ENCODE measurements at places on chromosomes 3 and 15. TPM values are rescaled to one million over a fixed set of nuclear protein-coding genes. Genes with fewer than 3 reads are reported as not detected.
A peak's percentile ranks its signal among the peaks of the same experiment; 100 is the strongest.

CACNA1D gene
- 0.41 TPM for total RNA-seq

CLCN2 gene
- 3.4 TPM for total RNA-seq

TMEM87A gene
- 30.7 TPM for total RNA-seq

SPESP1 gene
- total RNA-seq: 0.70 TPM

ITGA11 gene
- total RNA-seq: not detected

PGBD4 gene
- 5.2 TPM for total RNA-seq

TRIM71 gene
- total RNA-seq: not detected

GRCh38 chr3:28207000-28207733 is 34.3 kb upstream of the CMC1 start:
- no peak for DNase-seq
- no peaks in the 10 kb centered on the region for H3K27me3 ChIP-seq
- H3K36me3 ChIP-seq: peaks cover 10% of the 10 kb centered on the region
- H3K4me1 ChIP-seq: peaks cover 24% of the 10 kb centered on the region

GRCh38 chr15:92751528-92751927 is 96.0 kb upstream of the FAM174B start:
- H3K36me3 ChIP-seq: no peaks in the 10 kb centered on the region
- no peak for DNase-seq
- peaks cover 3% of the 10 kb centered on the region for H3K27me3 ChIP-seq
- H3K4me1 ChIP-seq: no peaks in the 10 kb centered on the region

DNA sequence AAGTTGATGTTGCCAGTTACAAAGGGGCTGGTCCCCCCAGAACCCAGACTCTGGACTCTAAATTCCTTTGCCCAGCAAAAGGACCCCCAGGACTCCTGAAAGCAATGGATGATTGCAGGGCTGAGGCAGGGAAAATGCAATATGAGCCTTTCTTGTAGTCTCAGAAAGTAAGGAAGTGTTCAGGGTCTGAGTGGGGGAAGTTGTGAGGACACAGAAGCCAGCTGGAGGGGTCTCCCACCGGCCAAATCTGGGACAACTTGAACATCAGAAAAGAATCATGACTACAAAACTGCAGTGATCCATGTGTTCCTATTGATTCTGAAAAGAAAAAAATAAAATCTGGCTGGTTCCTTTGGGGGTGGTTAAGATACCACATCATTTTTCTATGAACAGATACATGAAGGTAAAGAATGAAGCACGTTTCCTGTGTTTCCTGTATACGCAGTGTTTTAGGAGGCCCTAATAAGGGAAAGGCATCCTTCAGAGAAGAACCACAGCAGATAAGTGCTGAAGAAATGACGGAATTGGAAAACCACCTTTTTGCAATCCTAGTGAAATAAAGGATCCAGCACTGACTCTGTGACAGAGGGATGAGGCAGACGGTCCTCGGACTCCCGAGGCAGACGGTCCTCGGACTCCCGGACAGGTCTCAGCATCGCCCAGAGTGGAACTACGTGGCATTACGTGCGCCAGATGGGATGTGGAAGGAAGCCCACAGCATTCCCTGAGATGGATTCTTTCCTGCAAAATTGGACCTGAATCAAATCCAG is 22.2 kb upstream of the GRIP2 start:
- H3K27ac ChIP-seq: no peak overlapping the region
- H3K36me3 ChIP-seq: no peaks in the 10 kb centered on the region
- no peak overlapping the region for H3K4me3 ChIP-seq
- peaks cover 15% of the 10 kb centered on the region for H3K4me1 ChIP-seq
- H3K27me3 ChIP-seq: peaks cover 33% of the 10 kb centered on the region
- no peak for DNase-seq

- no peak for DNase-seq
- H3K4me3 ChIP-seq: no peak overlapping the region
- no peak overlapping the region for H3K27ac ChIP-seq
- no peaks in the 10 kb centered on the region for H3K4me1 ChIP-seq
These were observed 204.2 kb downstream of the DIPK2A start for GRCh38 chr3:144175644-144176425.

DNA sequence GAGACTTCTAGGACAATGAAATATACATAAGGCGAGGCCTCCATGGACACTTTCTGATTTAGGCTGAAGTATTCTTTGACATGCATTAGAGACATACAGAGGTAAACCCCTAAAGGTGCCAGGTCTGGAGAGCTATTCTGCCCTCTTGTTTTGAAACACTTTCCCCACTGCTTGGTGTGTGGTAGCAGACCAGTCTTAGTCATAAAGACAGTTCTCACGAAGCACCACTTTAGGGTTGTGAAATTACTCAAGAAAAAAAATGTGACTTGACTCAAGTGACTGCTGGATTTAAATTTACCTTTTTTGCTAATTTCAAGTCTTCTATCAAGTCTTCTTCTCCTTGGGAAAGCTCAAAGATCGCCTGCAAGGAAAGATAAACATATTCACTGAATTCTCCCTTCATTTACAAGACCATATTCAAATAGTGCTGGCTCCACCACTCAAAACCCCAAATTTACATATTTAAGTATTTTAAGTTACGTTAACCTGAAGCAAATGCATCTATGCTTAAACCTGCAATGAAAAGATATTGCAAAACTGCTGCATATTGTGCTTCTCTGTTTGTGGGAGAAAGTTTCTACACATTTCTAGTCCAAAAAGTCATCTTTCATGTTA is 48.4 kb downstream of the ARHGEF3 start:
- peaks cover 81% of the 10 kb centered on the region for H3K36me3 ChIP-seq
- no peaks in the 10 kb centered on the region for H3K27me3 ChIP-seq
- DNase-seq: peak; percentile 84
- H3K4me3 ChIP-seq: peak overlapping the region; percentile 84

DNA sequence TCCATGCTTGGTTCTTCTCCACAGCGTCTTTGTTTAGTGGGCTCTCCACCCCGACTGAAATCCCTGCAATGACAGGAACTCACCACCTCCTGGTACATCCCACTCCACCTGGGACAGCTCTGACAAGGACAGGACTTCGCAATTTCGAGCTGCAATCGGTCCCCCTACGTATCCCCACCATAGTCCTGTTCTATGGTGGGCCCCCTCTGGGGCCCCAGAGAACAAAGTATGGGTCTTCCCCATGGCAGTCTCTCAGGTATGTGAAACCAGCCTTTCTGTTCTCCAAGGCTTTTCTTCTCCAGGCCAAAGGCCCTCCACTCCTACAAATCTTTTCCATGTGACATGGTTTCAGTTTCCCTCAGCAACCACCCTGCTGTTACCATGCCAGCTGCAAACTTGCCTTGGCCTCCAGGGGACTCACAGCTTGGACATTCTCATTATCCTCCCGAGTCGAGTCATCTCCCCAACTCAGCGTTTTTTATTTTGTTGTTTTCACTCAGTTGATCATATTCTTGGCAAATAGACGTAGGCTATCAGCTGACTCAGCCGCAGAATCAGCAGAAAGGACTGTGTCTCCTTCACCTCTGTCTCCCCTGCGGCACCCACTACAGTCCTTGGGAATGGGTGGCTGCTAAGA is 233.3 kb downstream of the OPA1 start:
- peaks cover 29% of the 10 kb centered on the region for H3K27me3 ChIP-seq
- no peaks in the 10 kb centered on the region for H3K36me3 ChIP-seq
- no peak overlapping the region for H3K27ac ChIP-seq
- no peak overlapping the region for H3K4me3 ChIP-seq
- H3K4me1 ChIP-seq: no peaks in the 10 kb centered on the region
- no peak for DNase-seq

GRCh38 chr15:57031082-57031481 is 112.6 kb downstream of the TCF12 start:
- H3K27me3 ChIP-seq: no peaks in the 10 kb centered on the region
- DNase-seq: no peak

DNA sequence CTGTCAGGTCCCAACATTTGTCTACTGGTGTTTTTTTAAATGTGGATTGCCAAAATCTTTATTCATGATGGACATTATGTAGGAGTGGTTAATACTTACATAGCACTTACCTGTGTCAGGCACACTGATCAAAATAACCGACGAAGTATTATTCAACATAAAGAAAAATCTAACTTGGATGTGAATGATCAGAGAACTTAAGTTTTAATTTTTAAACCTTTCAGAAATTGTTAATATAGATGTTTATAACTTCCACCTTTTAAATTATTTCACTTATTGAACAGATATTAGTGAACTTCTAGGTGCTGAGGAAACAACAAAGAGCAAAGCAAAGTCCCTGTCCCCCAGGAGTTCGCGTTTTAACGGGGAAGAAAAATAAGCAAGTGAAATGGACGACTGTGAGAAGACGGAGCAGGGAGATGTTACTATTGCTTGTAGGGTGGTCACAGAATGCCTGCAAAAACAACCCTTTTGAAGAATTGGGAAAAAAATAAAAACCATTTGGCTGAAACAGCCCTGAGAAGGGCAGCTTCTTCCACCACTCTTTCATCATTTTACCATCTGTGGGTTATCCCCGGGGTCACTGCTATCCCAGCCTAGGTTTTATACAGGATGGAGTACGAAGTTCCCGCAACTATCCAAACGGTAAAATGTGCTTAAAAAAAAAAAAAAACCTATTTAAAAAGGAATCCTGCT is 915 bp upstream of the APH1B start:
- DNase-seq: no peak
- H3K36me3 ChIP-seq: peaks cover 14% of the 10 kb centered on the region
- H3K4me3 ChIP-seq: peak overlapping the region; percentile 76
- H3K27ac ChIP-seq: peak overlapping the region; percentile 72
- peaks cover 37% of the 10 kb centered on the region for H3K4me1 ChIP-seq
- H3K27me3 ChIP-seq: no peaks in the 10 kb centered on the region

DNA sequence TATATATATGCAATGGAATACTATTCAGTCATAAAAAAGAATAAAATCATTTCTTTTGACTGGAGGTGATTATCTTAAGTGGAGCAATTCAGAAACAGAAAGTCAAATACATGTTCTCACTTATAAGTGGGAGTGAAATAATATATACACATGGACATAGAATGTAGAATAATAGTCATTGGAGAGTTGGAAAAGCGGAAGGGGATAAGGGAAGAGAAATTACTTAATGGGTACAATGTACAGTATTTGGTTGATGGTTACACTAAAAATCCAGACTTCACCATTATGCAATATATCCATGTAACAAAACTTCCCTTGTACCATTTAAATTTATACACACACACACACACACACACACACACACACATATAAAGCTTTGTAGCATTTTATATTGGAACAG is 84.3 kb downstream of the RAP2B start:
- no peak for DNase-seq
- no peak overlapping the region for H3K27ac ChIP-seq
- no peak overlapping the region for H3K4me3 ChIP-seq
- no peaks in the 10 kb centered on the region for H3K27me3 ChIP-seq
- peaks cover 10% of the 10 kb centered on the region for H3K4me1 ChIP-seq

GRCh38 chr15:87450314-87450713 is 806.2 kb downstream of the NTRK3 start:
- H3K4me1 ChIP-seq: no peaks in the 10 kb centered on the region
- H3K4me3 ChIP-seq: no peak overlapping the region
- no peak for DNase-seq
- no peaks in the 10 kb centered on the region for H3K27me3 ChIP-seq
- no peak overlapping the region for H3K27ac ChIP-seq

GRCh38 chr3:110738531-110738930 is 333.1 kb upstream of the NECTIN3 start:
- peaks cover 2% of the 10 kb centered on the region for H3K36me3 ChIP-seq
- DNase-seq: no peak
- no peak overlapping the region for H3K4me3 ChIP-seq
- H3K27me3 ChIP-seq: no peaks in the 10 kb centered on the region
- H3K4me1 ChIP-seq: peaks cover 4% of the 10 kb centered on the region

DNA sequence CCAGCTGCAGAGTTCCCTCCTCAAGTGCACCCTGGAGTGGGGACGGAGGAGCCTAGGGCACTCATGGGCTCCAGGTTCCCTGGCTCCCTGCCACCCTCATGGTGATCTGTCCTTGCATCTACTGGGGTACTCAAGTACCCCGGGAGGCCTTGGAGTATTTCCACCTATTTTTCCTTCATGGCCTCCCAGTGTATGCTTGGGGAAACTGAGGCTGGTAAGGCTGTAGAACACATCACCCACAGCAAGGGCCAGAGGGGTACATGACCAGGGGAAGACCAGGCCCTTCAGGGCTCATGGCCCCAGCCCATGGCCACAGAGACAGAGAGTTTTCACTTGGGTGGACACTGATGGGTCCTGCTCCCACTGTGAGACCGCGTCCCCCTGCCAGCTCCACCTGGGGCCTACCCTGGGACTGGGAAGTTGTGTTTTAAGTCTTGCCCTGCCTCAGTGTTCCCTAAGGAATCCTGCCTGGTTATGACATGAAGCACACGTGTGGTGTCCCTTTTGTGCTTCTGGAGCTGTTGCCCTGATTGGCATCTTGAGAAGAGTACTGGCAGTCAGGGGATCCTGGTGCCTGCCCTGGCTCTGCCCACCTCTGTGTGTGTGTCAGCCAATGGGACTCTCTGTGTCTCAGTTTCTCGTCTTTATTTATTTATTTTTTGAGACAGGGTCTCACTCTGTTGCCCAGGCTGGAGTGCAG is 132.8 kb downstream of the TJP1 start:
- no peaks in the 10 kb centered on the region for H3K36me3 ChIP-seq
- peaks cover 8% of the 10 kb centered on the region for H3K27me3 ChIP-seq
- no peak for DNase-seq
- H3K4me3 ChIP-seq: no peak overlapping the region

DNA sequence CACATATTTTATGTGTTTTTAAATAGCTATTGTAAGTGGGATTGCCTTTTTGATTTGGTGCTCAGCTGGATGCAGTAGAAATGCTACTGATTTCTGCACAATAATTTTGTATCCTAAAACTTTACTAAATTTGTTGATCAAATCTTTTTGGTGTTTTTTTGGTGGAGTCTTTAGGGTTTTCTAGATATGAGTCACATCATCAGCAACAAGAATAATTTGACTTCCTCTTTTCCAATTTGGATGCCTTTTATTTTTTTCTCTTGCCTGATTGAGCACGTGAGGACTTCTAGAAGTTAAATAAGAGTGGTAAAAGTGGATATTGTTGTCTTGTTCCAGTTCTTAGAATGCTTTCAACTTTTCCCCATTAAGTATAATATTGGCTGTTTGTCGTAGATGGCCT is 51.3 kb downstream of the TLNRD1 start:
- H3K4me1 ChIP-seq: peaks cover 22% of the 10 kb centered on the region
- no peak overlapping the region for H3K4me3 ChIP-seq
- H3K36me3 ChIP-seq: peaks cover 1% of the 10 kb centered on the region
- DNase-seq: no peak
- H3K27ac ChIP-seq: no peak overlapping the region

DNA sequence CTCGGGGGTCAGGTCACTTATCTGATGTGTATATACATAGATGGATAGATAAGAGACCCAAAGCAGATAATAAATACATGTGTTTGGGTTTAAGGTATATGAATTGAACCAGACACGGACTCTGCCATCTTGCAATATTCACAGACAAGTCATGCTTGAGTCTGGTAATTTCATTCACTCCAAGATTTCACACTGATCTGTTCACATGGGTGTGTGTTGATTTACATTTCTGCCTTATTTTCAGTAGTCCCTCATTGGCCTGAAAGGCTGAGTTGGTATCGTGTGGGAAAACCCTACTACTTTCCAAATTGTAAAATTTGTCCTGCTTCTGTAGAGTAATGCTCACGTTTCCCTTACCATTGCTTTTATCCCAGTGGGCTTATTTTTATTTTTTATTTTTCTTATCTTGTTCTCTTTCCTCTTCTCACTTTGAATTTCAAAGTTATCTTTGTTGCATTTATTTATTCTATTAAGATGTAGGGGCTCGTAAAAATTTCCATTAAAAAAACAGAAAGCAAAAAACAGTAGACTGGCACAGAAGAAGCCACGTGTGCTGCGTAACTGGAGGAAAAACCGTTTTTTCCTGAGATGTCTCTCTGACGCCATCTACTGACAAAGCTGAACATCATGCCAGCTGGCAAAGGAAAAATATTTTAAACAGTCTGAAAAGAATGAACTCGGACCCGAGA is 10.8 kb upstream of the MFSD1 start:
- peak; percentile 50 for DNase-seq
- peaks cover 9% of the 10 kb centered on the region for H3K4me1 ChIP-seq
- peak overlapping the region; percentile 47 for H3K4me3 ChIP-seq
- no peaks in the 10 kb centered on the region for H3K36me3 ChIP-seq
- H3K27me3 ChIP-seq: peaks cover 5% of the 10 kb centered on the region

All from activated CD8-positive, alpha-beta memory T cell treated with anti-CD3 and anti-CD28 coated beads, Interleukin-2, amount 10 ng/mL, durations not matched to agents 7 days and 5 days (primary cell).